ENCODE measurements at places on chromosomes 1 and 21.

GRCh38 chr1:243628476-243628907 lies 221.6 kb downstream of the AKT3 start:
- DNase-seq = no peak

DNA sequence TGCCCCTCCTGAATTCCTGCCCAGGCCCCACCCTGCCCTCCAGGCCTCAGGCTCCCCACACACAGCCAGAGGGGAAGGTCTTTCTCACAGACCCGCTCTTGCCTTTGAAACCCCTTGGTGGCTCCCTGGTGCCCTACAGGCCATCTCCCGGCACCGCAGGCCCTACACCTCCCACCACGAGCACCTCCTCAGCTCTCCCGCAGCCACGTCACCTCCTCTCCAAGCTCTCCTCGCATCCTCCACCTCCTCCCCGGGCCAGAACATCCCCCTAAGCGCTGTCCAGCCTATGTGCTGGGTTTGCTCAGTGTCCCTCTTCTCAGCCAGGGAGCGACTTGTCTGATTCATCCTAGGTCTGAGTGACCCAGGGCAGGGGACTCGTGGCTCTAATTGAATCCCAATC lies 66.4 kb downstream of the DMRTB1 start:
- no peak for DNase-seq

GRCh38 chr1:75643460-75643859 lies 32.5 kb upstream of the SLC44A5 start:
- no peak for DNase-seq

- no peak for DNase-seq
Observed at GRCh38 chr1:73104749-73105148, 822.4 kb upstream of the NEGR1 start.

- DNase-seq = no peak
Observed at GRCh38 chr21:45064618-45065399, 9.6 kb upstream of the ADARB1 start.

GRCh38 chr1:176925223-176925622 lies 239.3 kb downstream of the ASTN1 start:
- no peak for DNase-seq

DNA sequence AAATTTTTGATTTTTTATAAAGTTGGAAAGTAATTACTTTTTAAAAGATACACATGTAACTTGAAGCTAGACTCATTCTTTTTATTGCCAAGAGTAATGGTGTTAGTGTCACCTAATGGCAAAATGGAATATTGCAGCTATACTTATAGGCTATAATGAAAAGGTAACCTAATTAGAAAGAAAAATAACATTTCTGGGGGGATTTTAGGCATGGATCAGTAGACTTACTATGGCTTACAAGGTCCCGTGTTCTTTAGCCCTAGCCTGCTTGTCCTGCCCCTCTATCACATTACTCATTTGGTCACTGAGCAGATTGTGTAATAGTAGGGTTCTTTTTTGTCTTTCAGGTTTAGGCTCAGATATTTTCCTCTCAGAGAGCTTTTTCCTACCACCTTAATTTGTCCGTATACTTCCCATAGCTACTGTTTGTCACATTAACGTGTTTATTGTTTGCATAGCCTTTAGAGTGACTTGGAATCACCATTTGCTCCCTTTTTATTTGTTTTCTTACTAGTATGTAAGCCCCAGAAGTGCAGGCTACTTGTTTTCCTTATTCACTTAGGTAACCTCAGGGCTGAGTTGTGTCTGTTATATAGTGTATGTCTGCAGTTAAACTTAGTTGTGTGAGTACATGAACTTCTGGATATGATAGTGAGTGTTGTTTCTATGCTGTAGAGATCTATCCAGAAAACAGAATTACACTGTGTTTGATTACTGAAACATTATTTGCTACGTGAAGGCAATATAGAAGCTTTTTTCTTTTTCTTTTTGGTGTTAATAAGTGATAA lies 58.7 kb downstream of the RABGAP1L start:
- DNase-seq = peak; percentile 4

DNA sequence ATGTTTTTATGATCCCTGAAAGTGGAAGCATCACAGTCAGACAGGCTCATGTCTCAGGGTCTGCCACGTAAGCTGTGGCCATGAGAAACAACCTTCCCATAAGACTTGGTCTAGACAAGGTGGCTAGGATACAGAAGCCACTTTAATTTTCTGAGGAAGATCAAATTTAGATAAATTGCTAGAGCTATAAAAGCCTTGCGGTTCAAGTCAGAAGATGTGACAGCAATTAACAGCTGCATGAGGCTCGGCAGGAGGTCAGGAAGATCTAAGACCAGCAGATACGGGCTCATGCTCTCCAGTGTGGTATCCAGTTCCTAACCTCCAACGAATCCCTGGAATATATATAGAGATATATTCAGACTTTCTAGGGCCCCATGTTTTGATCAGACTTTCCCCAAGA lies 577.1 kb downstream of the PLPP3 start:
- DNase-seq = no peak

- DNase-seq = peak; percentile 60
Observed at GRCh38 chr1:216815260-216816131, 92.3 kb upstream of the ESRRG start.

GRCh38 chr1:26686795-26687194 lies 9.0 kb upstream of the ARID1A start:
- peak; percentile 13 for DNase-seq

DNA sequence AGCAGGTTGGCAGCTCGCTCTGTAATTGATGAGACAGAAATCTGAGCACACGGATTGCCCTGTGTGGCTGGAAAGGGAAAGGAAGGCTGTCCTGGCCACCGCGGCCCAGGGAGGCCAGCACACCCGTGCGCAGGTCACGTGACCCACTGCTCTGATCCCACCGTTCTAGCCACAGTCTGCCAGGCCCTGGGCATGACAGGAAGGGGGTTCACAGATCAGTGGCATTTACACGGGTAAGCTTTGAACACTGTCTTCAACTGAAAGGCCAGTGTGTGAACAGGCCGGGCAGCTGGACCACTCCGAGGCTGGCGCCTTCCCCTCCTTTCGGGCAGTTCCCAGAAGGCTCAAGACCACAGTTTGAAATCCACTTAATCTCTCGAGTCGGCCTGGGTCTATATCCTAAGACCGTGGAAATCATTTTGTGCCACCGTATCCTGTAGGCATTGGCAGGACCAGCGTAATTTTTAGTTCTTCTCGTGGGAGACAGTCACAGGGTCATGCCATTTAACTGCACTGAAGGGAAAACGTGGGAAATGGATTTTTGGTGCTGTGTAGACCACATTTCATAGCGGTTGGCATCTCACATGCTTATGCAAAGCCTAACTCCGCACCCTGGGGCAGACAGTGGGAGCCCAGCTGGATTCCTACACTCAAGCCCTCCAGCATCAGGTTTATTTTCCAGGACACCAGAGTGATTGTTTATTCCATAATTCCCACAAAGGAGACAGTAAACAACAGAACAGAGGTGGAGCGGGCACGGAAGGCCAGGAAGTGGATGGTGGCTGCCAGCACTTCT lies 3.1 kb upstream of the ADARB1 start:
- no peak for DNase-seq

GRCh38 chr1:245052258-245052657 lies 102.5 kb upstream of the KIF26B start:
- no peak for DNase-seq

- no peak for DNase-seq
Observed at GRCh38 chr21:37372951-37373350, 6.4 kb downstream of the DYRK1A start.

DNA sequence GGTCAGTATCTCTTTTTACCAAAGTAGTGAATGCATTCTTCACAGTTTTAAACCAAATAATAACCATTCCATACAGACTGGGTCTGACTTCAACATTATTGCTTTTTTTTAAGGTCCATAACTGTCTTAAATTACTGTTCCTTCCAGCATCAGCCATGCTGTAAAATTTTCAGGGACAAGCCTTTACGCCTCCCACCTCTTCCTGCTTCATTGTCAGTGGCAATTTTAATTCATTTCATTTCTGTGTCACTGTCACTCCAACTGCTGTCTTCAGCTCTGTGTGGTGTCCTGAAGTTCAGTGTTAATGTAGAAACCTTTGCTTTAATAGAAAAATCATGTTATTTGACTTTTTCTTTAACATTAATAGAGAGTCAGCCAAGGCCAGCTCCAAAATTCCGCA lies 365.6 kb upstream of the PTBP2 start:
- DNase-seq = no peak

- no peak for DNase-seq
Observed at GRCh38 chr1:230548357-230548756, 93.9 kb upstream of the COG2 start.

- no peak for DNase-seq
Observed at GRCh38 chr1:180522213-180522515, 19.8 kb upstream of the ACBD6 start.

- peak; percentile 58 for DNase-seq
Observed at GRCh38 chr1:23809751-23810171, 9.2 kb upstream of the GALE start.

DNA sequence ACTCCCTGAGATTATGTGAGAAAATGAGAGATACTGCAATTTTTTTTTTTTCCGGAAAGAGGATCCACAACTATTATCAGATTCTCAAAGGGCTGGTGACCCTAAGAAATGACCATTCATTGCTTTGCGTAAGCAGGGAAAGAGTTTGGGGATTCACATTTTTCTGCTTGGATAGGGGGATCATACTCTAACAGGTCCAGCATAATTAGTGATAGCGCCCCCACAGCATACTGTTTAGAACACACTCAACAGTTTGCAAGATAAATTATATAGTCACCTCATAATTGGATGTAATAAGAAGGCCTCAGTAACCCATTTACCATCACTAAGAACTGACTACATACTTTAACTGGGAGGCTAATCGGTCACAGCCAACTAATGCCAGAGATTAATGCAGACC lies 1.9 kb downstream of the CCT3 start:
- DNase-seq = no peak

- DNase-seq = peak; percentile 81
Observed at GRCh38 chr1:16032388-16033102, 10.7 kb downstream of the CLCNKA start.

- DNase-seq = no peak
Observed at GRCh38 chr1:31683997-31684396, 19.8 kb downstream of the COL16A1 start.

DNA sequence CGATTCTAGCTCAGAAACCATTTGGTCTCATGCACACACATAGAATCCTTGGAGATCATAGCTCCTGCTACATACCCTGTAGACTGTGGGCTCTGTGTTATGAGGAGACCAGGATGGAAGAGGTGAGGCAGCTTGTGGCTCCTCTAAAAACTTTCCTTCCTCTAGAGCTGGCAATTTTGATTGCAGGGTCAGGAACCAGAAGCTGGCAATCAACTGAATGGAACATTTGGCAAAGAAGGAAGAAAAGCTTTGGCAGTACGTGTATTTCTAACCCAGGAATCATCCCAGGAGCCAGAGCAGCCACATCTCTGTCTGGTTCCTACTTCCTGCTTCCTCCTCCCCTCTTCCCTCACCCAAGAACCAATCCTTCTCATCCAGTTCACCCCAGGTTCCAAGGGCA lies 15.7 kb downstream of the PIK3C2B start:
- no peak for DNase-seq

GRCh38 chr1:77709727-77710126 lies 27.3 kb upstream of the ZZZ3 start:
- DNase-seq = no peak

GRCh38 chr1:26181586-26182382 lies 4.5 kb downstream of the CNKSR1 start:
- no peak for DNase-seq

DNA sequence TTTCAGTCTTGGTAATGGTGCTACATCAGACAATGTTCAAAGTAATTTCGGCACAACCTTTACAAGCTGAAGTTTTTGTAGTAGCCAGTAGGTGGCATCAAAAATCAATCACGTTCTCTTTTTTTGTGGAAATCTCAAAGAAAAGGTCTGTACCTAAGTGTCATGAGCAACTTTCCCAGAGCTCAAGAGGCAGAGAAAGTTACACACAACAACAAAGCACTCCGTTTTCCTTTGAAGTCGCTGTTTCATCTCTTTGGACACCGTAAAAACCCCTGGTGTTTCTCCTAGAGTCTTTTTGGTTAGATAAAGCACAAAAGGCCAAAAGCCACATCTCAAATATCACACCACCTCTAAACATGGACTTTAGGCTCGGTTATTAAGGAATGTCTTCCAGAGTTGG lies 131.6 kb downstream of the LHX8 start:
- DNase-seq = peak; percentile 79

All from NCI-H1417 (cell line).